ENCODE measurements at places on chromosomes 2 and 18. TPM values are rescaled to one million over a fixed set of nuclear protein-coding genes. Genes with fewer than 3 reads are reported as not detected.

Gene NCKAP1
- total RNA-seq: 179 TPM

Gene ALK
- total RNA-seq: 0.35 TPM

Gene REG3G
- not detected for total RNA-seq

Gene SCRN3
- 8.1 TPM for total RNA-seq

Gene TRAPPC8
- total RNA-seq: 45.5 TPM

Gene PLEKHH2
- total RNA-seq: 6.7 TPM

DNA sequence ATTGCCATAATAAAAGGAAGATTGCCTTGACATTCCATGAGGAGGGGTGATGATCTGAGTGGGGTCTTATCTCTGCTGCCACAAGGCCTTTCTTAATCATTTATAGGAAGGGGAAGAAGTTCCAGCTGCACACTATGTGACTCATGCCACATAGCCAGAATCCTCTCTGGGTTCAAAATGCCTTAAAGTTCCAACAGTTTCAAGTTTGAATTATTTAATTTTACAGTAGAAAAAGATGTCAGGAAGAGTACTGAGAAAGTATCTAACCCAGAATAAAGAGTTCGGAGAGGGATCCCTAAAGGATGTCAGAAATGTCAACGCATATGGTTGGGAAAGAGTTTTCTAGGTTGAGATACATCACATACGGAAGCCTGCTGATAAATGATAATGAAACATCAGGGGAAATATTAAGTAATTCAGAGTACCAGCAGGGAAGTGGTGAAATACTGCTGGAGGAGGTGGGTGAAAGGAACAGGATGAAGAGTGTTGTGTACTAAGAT is 999.9 kb downstream of the TSN start:
- H3K36me3 ChIP-seq: no peaks in the 10 kb centered on the region
- DNase-seq: no peak
- H3K27me3 ChIP-seq: no peaks in the 10 kb centered on the region
- H3K27ac ChIP-seq: no peak overlapping the region
- H3K4me3 ChIP-seq: no peak overlapping the region
- peaks cover 7% of the 10 kb centered on the region for H3K4me1 ChIP-seq

GRCh38 chr2:190791347-190791975 is 89.2 kb upstream of the GLS start:
- H3K4me3 ChIP-seq: no peak overlapping the region
- H3K36me3 ChIP-seq: no peaks in the 10 kb centered on the region
- no peaks in the 10 kb centered on the region for H3K27me3 ChIP-seq
- no peak overlapping the region for H3K27ac ChIP-seq
- peaks cover 38% of the 10 kb centered on the region for H3K4me1 ChIP-seq

DNA sequence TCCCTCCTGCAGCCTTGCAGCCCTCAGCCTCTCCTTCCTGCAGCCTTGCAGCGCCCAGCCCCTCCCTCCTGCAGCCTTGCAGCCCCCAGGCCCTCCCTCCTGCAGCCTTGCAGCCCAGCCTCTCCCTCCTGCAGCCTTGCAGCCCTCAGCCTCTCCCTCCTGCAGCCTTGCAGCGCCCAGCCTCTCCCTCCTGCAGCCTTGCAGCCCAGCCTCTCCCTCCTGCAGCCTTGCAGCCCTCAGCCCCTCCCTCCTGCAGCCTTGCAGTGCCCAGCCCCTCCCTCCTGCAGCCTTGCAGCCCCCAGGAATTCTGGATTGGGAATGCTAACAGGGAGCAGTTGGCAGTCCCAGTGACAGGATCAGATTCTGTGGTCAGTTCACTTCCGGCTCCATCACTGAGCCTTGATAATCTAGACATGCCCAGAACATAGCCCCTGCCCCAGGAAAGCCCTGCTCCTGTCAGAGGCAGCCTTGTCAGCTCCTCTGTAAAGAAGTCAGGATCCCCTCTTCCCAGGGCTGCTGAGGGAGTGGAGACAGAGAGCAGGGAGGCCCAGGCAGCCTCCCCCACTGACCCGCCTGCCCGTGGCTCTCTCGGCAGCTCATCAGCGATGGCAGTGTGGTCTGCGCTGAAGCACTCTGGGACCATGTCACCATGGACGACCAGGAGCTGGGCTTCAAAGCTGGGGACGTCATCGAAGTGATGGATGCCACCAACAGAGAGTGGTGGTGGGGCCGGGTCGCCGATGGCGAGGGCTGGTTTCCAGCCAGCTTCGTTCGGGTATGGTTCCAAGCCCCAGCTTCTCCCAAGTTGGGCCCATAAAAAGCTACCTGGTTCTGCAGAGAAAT is 54.8 kb downstream of the FAM168B start:
- no peak overlapping the region for H3K27ac ChIP-seq
- peaks cover 6% of the 10 kb centered on the region for H3K4me1 ChIP-seq
- peaks cover 24% of the 10 kb centered on the region for H3K27me3 ChIP-seq
- no peak for DNase-seq
- H3K4me3 ChIP-seq: no peak overlapping the region

DNA sequence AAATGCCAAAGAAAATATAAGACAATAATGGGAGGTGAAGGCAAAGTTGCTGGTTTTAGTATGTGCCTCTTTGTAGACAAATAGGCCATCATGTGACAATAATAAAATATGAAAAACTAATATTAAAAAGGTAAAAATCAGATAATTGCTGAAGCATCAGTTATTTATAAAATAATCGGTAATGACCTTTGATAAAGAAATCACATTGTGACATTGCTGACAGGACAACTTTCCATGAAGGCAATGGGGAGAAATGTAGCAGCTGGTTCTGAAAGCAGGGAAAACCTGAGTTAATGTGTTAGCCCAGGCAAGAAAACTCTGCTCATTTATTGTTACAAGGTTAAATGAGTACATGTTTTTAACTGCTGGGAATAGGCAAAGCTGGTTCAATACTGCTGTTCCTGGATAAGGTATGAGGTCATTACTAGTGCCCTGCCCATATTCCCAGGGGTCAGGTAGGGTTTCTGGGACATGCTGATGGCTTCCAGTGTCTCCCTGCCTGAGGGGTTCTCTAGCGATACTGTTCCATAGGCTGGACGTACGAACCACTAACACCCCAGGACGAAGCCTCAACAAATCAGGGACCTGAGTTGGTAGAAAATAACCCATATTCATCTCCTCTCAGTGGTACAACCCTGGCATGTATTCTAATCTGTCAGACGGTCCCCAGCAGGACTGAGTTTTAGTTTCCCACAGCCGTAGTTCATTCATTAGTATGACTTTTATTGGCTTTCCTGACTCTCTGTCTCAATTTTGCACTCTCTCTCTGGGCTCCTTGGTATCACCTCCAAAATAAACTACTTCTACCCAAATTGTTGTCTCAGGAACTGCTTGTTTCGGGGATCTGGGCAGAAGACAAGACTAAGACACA is 355.9 kb downstream of the TXNL1 start:
- no peak overlapping the region for H3K4me3 ChIP-seq
- no peaks in the 10 kb centered on the region for H3K27me3 ChIP-seq
- H3K4me1 ChIP-seq: peaks cover 18% of the 10 kb centered on the region
- no peaks in the 10 kb centered on the region for H3K36me3 ChIP-seq
- no peak for DNase-seq

DNA sequence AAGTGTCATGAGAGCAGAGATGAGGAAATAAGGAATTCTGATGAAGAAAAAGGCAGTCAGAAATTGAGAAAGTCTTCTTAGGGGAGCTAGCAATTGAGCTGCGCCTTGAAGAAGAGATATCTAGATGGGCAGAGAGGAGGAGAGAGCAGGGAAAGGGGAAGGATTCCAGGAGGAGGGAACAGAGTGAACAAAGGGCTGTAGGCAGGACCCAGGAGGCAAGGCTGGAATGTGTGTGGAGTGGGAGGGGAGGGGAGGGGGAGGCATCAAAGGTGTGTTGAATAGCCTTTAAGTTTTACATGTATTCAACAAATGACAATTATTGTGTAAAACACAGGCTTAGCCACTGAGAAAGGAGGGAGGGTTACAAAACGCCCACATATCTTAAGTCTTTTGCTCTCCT is 164.5 kb downstream of the TDRD15 start:
- no peak overlapping the region for H3K4me3 ChIP-seq
- no peaks in the 10 kb centered on the region for H3K36me3 ChIP-seq
- H3K4me1 ChIP-seq: peaks cover 12% of the 10 kb centered on the region

- no peaks in the 10 kb centered on the region for H3K36me3 ChIP-seq
- H3K27ac ChIP-seq: no peak overlapping the region
- 0 out of 2 replicates have a peak, but pooled peaks cover 6% of the 10 kb centered on the region for H3K4me1 ChIP-seq
- no peaks in the 10 kb centered on the region for H3K27me3 ChIP-seq
These were observed 54.0 kb downstream of the CLASP1 start for GRCh38 chr2:121595012-121595891.

DNA sequence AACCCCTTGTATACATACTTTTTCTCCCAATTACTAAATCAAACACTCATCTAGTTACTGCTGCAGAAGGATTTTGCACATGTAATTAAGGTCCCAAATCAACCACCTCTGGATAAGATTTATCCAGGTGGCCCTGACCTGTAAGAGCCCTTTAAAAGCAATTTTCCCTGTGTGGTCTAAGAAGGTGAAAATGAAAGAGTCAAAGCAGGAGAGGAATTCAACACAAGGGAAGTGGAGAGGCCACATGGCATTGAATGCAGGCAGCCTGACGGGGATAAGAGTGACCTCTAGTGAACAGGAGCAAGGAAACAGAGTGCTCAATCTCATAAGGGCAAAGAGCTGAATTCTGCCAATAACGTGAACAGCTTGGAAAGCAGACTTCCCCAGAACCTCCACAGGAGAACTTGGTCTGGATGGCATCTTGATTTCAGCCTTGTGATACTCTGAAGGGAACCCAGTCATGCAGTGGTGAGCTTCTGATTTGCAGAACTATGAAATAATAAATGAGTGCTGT is 27.2 kb downstream of the PPP3R1 start:
- DNase-seq: peak; percentile 75
- no peaks in the 10 kb centered on the region for H3K27me3 ChIP-seq
- H3K4me1 ChIP-seq: no peaks in the 10 kb centered on the region

DNA sequence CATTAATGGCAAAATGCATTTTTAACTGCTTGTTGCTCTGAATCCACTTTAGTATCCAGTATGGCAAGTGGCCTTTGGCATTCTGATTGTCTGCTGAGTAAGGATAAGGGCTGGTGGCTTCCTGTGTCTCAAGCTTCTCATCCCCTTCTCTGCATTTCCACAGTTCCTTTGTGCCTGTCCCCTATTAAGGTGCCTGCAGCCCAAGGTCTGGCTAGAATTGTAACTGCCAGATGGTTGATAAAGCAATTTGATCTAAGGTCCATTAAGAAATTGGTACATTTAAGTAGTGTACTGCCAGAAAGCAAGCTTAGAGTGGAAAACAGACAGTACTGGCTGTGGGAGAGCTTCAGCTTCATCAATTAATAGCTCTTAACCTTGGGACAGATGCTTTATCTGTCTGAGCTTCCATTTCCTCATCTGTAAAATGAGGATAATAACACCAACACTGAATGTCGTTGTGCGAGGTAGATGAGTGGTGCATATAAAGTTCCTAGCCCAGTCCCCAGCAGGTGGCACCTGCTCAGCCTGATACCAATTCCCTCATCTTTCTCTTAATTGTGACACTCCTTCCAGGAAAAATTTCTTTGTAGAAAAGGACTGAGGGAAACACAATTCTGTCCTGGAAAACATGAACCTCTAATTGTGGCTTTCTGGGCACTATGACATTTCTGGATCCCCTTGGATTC is 570.6 kb upstream of the GCFC2 start:
- peaks cover 7% of the 10 kb centered on the region for H3K4me1 ChIP-seq
- no peaks in the 10 kb centered on the region for H3K27me3 ChIP-seq
- no peak overlapping the region for H3K4me3 ChIP-seq
- DNase-seq: no peak

DNA sequence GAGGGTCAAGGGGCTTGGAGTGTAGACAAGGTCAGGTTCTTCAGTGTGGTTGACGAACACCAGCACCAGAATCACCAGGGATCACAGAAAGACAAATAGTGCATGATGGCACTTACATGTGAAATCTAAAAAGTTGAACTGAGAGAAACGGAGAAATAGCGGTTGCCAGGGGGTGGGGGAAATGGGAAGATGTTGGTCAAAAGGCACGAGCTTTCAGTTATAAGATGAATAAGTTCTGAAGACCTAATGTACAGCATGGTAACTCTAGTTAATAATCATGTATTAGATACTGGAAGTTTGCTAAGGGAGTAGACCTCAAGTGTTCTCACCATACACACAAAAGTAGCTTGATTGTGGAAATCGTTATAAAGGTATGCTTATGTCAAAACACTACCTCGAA is 43.7 kb upstream of the DARS1 start:
- peaks cover 9% of the 10 kb centered on the region for H3K4me1 ChIP-seq
- H3K27ac ChIP-seq: no peak overlapping the region
- no peak for DNase-seq
- no peaks in the 10 kb centered on the region for H3K36me3 ChIP-seq
- H3K27me3 ChIP-seq: peaks cover 7% of the 10 kb centered on the region
- H3K4me3 ChIP-seq: no peak overlapping the region

- no peak overlapping the region for H3K27ac ChIP-seq
- 0 out of 2 replicates have a peak, but pooled peaks cover 4% of the 10 kb centered on the region for H3K36me3 ChIP-seq
- H3K4me3 ChIP-seq: no peak overlapping the region
These were observed 57.7 kb downstream of the CENPO start for GRCh38 chr2:24850944-24851343.

DNA sequence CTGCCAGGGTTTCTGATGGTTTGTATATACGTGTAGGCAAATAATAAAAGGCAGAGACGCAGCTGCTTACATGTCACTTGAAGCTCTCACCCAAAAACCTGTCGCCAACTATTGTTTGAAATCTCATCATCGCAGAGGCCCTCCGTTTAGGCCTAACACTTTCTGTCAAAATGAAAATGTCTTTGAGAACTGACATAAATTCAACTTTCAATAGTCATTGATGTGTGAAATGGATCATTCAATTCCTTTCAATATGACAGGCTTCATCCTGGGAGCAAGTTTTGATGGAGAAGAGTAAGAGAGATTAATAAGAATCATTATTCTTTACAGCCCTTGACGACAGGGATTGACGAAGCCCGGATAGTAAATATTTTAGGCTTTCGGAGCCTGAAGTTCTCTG is 2.7 kb downstream of the ACTG2 start:
- no peak for DNase-seq
- H3K36me3 ChIP-seq: no peaks in the 10 kb centered on the region
- H3K4me3 ChIP-seq: no peak overlapping the region
- H3K27ac ChIP-seq: no peak overlapping the region
- no peaks in the 10 kb centered on the region for H3K4me1 ChIP-seq

DNA sequence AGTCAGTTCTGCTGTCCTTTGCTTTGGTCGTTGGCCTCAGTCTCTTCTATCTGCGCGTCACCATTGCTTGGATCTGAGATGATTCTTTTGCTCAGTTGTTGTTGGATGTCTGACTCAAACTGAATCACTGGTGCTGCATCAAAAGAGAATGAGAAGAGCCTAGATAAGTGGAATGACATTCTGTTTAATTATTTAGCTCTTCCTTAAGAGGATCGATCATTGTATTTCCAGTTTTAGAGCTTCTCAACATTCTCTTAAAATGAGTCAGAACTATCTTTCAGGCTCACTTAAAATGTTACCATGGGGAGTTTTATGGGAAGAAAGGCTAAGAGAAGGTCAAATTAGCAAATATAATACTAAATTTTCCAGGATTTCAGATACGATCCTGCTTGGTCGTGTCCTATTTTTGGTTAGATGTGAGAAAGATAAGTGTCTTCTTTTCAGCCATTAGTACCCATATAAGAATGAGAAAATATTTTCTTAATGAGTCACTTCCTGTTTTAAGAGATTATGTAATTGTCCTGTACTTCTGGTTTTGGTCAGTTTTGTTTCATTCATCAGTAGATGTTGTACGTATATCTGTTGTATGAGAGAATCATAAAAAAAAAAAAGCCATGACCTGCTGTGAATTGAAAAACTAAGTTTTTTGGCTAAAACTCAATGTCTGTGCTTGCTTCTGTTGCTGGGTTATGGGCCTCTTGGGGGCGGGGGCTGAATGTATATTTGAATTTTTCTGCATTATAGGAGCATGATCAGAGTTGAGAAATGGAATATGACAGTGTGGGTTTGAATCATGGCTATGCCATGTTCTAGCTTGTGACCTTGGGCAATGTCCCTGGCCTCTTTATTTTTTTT is 31.6 kb upstream of the CASP10 start:
- no peak overlapping the region for H3K4me3 ChIP-seq
- peaks cover 11% of the 10 kb centered on the region for H3K4me1 ChIP-seq
- 0 out of 2 replicates have a peak overlapping the region, but pooled peaks have one; percentile 11 for H3K27ac ChIP-seq
- no peaks in the 10 kb centered on the region for H3K36me3 ChIP-seq
- no peak for DNase-seq
- H3K27me3 ChIP-seq: no peaks in the 10 kb centered on the region
